ENCODE measurements at places on chromosomes 16 and 17.

DNA sequence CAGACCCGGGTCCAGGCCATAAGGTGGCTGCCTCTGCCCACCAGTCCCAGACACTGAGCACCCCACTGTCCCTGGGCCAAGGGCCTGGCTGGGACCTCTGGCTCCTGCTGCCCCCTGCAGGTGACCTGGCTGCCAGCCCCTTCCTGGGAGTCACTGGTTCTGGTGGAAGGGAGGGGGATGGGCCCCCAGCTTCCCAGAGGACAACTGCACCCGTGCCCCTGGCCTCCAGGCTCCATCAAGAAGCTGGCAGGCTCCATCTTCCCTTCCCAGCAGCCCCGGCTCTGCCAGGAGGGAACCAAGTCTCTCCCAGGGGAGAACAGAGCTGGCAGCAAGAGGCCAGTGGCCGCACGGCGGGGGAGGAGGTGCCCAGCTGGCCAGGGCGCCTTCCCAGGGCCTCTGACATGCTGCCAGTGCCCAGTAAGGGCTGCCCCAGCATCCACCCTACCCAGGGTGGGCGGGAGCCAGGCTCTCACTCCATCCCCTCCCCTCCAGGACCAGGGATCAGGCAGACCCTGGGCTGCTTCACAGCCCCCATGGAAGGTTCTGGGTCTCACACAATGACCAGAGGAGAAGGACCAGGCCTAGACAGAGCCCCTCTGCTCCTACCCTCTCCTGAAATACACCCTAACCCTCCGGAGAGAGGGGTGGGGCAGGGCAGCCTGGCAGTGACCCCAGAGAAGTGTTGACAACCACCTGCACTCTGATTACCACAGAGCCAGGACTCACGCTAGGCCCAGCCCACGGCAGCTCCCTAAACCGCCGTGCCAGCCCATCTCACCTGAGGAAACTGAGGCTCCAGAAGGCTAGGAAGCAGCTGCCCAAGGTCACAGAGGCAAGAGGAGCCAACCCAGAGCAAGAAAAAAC is 3.6 kb downstream of the CLUH start:
- DNase-seq: no peak

GRCh38 chr17:47218896-47219430 is 9.8 kb downstream of the MYL4 start:
- no peak for DNase-seq

- no peak for DNase-seq
These were observed 836.1 kb upstream of the CDH8 start for GRCh38 chr16:62872339-62872738.

GRCh38 chr16:53781023-53781605 is 77.2 kb downstream of the FTO start:
- DNase-seq: no peak

DNA sequence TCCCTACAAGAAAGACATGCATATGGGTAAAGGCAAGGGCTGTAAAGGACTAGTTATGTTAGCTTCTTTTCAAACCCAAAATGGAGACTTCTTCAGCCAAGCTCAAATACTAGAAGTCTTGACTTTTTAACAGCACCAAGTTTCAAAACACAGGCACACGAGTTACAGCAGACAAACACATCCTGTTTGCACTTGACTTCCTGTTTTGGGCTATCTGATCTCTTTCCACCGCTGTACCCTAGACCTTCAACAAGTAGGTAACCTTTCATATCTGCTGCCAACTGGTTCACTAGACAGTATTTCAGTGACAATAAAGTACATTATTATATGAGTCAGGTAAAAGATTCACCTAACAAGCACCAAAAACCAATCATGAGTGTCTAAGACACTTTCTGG is 12.3 kb downstream of the RFFL start:
- peak; percentile 26 for DNase-seq

GRCh38 chr17:49359990-49360795 is 1.9 kb downstream of the ZNF652 start:
- DNase-seq: no peak

DNA sequence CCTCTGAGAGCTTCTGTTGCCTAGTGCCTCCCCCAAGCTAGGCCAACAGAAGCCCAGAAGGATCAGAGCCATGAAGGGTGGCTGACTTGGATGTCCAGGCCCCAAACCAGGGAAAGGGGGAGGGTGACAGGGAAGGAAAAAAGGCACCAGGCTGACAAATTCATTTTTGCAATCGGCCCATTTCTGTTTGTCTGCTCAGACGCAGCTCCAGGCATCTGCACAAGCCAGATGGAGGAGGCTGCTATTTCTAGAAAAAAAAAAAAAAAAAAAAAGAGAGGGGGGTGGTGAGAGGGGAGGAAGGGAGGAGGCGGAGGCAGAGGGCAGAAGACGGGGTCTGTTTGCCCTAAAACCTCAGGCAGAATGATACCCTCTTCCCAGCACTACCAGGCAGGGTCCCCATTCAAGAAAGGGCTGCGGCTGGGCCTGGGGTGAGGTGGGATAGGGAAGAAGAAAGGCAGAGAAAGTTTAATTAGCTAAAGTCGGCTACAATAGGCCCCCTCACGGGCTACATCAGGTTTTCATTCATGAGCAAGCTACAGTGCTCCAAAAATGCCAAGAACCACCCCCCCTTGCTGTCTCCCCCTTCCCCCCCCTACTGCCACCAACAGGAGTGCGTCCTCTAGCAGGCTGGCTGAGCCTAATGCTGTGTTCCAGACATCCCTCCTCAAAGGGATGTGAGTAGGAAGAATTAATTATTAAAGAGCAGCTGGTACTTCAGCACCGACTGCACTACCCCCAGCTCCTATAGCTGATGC is 2.4 kb downstream of the HDAC5 start:
- no peak for DNase-seq

DNA sequence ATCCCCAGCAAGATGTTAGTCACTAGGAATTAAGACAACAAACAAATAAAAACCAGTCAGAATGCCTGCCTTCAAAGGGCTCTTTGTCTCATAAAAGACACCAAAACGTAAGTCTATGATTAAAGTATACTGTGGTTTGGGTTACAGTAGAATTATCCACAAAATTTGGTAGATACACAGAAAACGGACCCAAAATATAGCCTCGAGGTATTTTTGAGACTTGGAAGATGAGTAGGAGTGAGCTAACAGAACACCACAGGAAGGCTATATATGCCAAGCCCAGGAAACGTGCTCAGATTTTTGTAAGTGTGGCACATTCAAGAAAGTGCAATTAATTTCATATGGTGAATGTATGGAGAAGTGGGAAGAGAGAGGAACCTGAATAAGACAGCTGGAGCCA is 831.4 kb downstream of the CDH11 start:
- DNase-seq: no peak
